PC-3 (cell line): ENCODE measurements at places on chromosomes 3 and 15. TPM values are rescaled to one million over a fixed set of nuclear protein-coding genes. Genes with fewer than 3 reads are reported as not detected.

Gene FOXB1
- not detected in 2 replicates for total RNA-seq

GRCh38 chr3:4656059-4656458 is 162.9 kb downstream of the ITPR1 start:
- H3K27ac ChIP-seq, result no peak overlapping the region
- H3K27me3 ChIP-seq, result no peaks in the 10 kb centered on the region

GRCh38 chr3:54168451-54168850 is 46.1 kb downstream of the CACNA2D3 start:
- H3K27me3 ChIP-seq, result no peaks in the 10 kb centered on the region; the same call in 1 of the 2 replicates
- no peak for DNase-seq
- no peaks in the 10 kb centered on the region for H3K36me3 ChIP-seq
- H3K27ac ChIP-seq, result no peak overlapping the region
- H3K4me1 ChIP-seq, result no peaks in the 10 kb centered on the region

DNA sequence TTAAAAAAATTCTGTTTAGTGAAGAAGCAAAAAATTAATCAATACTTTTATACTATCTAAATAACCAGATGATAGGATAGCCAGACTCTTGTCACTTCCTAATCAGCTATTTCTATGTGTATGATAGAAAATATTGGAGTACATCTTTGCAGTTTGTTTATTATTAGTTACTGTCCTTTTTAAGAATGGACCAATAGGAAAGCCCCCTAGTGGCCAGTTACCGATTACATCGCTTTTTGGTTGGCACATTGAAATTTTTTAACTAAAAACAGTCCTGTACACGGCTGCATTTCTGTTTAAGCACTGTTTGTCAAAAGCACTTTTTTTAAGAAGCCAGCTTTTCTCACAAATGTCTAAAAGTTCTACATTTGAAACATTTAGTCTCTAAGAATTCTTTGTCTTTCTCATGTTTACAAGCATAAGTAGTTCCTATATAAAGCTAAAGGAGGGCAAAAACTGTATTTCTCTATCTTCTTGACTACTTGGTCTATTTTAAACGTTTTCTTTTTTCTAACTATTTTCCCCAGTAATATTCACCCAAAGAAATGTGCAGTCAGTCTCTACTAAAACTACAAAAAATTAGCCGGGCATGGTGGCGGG is 253.2 kb upstream of the LRTM1 start:
- H3K27me3 ChIP-seq, result peaks cover 8% of the 10 kb centered on the region
- no peaks in the 10 kb centered on the region for H3K4me1 ChIP-seq
- H3K27ac ChIP-seq, result no peak overlapping the region
- H3K36me3 ChIP-seq, result no peaks in the 10 kb centered on the region

Gene ZDHHC23
- 7.1 and 8.3 TPM in 2 replicates for total RNA-seq
